Activated T-cell treated with anti-CD3 and anti-CD28 coated beads, Interleukin-2, amount 50 U/mL, for 72 hours (primary cell): ENCODE measurements at places on chromosomes 7 and 10.

DNA sequence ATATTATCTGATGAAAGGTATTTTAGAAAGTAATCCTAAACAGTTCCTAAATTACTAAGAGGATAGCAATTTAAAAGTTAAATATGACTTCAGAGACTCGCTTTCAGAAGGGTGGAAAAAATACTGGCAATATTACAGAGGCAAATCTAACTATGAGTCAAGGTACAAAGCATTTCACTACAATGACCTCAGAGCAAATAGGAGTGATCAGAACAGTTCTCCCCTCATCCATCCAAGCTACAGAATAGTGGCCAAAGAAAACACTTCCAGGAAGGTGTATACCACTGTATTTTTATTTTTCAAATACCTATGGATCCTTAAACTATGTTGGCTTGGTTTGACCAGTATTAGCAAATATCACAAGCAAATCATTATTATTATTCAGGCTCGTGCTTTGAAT, 112.8 kb upstream of the ODAD2 start:
- DNase-seq: no peak

DNA sequence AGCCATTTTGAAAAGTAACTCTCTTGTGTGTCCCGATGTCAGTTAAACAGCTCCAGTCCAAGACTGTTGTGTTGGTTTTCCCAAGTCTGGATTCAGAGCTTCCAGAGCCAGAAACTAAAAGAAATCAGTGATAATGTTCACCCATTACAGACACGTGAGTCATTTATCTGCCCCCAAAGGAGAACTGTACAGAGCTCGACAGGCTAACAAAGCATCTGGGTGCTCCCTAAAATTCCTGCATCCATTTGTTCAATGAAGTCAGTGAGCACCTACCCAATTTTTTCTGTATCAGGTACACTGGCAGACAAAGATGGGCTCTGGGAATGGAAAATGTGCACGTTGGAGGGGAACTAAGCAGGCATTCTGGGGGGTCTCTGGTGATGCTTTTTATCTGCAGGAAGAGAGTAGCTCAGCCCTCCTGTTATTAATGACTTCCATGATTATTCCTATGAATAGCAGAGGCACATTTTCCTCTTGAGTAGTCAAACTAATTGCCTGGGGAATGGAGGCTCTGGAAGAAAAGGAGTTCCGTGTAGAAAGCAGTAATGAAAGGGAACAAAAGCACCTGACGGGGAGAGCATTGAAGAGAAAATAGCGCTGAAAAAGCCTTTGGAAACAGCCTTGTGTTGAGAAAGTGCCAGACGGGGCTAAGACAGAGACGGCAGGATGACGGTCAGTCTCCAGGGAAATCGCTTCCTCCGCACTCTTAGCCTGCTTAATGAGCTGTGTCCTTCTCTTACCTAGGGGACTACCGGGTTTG, 75.3 kb downstream of the GAD2 start:
- no peak for DNase-seq

DNA sequence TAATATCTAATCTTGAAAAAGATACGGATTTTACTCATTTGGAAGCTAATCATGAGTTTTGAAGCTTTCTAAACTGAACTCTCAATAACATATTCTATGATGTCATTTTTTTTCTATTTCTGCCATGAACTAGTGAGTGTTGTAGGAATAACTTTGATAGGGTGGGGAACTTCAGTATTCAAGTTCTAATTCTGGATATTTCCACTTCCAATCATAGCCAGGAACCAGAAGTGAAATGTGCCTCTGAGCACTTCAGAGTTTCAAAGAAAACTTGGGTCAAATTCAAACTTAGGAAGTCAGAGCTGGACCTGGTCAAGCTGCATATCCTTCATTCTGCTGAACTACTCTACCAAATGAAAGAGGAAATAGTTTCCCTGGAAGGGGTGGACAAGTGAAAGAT, 847 bp downstream of the AGMO start:
- DNase-seq: no peak

- DNase-seq: no peak
Measured at GRCh38 chr10:21747809-21748208, 213.8 kb downstream of the MLLT10 start.

GRCh38 chr7:75944507-75944906, 29.6 kb downstream of the POR start:
- no peak for DNase-seq

- DNase-seq: no peak
Measured at GRCh38 chr10:30403494-30403893, 30.5 kb upstream of the MAP3K8 start.

DNA sequence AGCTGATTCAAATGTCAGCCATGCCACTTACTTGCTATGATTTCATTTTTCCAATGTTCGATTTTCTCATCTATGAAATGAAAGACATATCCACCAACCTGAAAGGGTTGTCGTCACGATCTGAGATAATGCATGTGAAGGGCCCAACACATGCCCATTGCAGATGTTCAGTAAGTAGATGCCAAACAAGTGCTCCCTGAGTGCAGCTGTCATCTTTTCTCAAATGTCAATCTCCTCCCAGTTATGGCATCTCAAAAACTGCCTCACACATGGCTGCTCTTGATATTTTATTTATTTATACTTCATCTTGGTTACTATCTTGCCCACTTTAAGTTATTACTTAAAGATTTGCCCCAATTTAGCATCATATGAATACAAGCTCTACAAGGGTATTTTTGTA, 16.8 kb downstream of the CPEB3 start:
- DNase-seq: no peak

- DNase-seq: no peak
Measured at GRCh38 chr10:75356484-75356883, 45.1 kb downstream of the ZNF503 start.

DNA sequence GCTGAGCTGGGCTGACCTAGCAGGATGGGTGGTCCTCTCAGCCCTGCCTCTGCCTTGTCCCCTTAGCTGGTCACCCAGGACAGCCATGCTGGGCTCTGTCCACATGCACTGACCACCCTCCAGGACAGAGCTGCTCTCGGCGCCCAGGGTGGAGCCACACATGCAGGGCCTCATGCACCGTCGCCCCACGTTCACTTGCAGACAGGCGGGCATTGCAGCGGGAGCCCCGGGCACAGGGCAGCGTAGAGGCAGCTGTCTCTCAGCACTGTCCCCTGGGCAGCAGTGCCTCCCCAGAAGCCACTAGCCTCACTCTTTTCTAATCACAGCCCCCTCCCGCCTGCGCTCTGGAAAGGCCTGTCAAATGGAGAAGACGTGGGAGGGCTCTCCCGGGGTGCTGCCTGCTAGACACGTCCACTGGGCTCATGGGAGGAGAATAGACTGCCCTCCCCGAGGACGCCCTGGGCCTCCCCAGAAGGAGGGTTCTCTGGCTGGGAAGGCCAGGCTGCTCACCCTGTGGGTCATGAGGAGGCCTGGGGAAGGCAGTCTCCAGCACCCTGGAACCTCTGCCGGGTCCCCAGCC, 37.4 kb downstream of the YKT6 start:
- no peak for DNase-seq

- no peak for DNase-seq
Measured at GRCh38 chr10:22607261-22607660, 107.1 kb downstream of the PIP4K2A start.

- DNase-seq: no peak
Measured at GRCh38 chr7:127231415-127231814, 21.3 kb downstream of the GRM8 start.

- no peak for DNase-seq
Measured at GRCh38 chr10:48494611-48495010, 110.3 kb downstream of the ARHGAP22 start.

- no peak for DNase-seq
Measured at GRCh38 chr7:124515106-124515830, 250.3 kb downstream of the GPR37 start.

DNA sequence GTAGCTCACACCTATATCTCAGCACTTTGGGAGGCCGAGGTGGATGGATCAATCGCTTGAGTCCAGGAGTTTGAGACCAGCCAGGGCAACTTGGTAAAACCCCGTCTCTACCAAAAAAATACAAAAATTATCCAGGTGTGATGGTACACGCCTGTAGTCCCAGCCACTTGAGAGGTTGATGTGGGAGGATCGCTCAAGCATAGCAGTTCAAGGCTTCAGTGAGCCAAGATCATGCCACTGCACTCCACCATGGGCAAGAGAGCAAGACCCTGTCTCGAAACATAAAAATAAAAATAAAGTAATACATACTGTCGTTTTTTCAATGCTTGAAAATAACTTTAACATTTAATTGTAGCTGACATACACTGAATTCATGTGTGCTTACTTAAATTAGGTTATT, 57.3 kb downstream of the REEP3 start:
- DNase-seq: no peak

- no peak for DNase-seq
Measured at GRCh38 chr10:133009218-133009950, 67.0 kb upstream of the CFAP46 start.

- no peak for DNase-seq
Measured at GRCh38 chr10:92150823-92151222, 140.1 kb downstream of the CPEB3 start.

- no peak for DNase-seq
Measured at GRCh38 chr7:99806839-99807478, 20.9 kb upstream of the CYP3A43 start.

DNA sequence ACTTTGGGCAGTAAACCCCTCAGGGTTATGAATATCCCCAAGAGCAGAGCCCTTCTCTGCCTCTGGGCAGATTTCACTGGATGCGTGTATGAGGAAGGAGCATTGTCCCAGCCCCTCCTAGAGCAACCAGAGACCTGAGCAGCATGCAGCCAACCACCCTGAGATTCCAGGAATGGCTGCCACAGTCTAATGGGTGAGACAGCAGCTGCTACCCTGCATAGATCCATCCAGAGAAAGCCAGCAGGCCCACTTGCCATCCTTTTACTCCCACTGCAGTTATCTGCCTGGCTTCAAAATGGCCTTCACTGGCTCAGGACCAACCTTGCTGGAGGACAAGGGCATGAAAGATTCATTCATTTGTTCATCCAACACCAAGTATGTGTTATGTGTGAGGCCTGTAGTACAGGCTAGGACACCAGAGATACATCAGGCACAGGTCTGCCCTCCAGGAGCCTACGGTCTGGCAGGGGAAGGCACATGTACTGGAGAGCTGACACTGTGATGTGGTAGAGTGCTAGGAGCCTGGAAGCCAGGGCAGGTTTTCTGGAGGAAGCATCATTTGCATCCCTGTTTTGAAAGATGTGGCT, 26.2 kb upstream of the C10orf105 start:
- DNase-seq: no peak

GRCh38 chr10:110176141-110177030, 31.0 kb upstream of the MXI1 start:
- DNase-seq: no peak

- no peak for DNase-seq
Measured at GRCh38 chr7:143172354-143172753, 10.9 kb upstream of the TAS2R39 start.

DNA sequence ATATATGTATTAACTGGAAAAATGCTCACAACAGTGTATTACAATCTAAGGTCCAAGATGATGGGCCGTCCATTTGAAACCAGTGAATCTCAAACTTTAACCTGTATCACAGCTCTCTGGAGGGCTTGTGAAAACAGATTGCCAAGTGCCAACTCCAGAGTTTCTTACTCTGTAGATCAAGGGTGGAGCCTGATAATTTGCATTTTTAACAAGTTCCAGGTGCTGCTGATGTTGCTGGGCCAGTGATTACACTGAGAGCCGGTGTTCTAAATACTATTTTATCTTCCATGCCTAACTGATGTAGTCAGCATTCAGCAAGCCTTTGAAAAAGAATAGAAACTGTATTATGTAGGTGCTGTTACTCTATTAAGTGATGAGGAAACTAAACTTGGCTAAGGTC, 269.9 kb upstream of the FERD3L start:
- no peak for DNase-seq

GRCh38 chr10:48957361-48958151, 17.9 kb upstream of the LRRC18 start:
- no peak for DNase-seq

GRCh38 chr10:52488606-52489485, 174.8 kb downstream of the DKK1 start:
- no peak for DNase-seq

GRCh38 chr7:100860702-100861615, 6.2 kb upstream of the TRIP6 start:
- DNase-seq: no peak

DNA sequence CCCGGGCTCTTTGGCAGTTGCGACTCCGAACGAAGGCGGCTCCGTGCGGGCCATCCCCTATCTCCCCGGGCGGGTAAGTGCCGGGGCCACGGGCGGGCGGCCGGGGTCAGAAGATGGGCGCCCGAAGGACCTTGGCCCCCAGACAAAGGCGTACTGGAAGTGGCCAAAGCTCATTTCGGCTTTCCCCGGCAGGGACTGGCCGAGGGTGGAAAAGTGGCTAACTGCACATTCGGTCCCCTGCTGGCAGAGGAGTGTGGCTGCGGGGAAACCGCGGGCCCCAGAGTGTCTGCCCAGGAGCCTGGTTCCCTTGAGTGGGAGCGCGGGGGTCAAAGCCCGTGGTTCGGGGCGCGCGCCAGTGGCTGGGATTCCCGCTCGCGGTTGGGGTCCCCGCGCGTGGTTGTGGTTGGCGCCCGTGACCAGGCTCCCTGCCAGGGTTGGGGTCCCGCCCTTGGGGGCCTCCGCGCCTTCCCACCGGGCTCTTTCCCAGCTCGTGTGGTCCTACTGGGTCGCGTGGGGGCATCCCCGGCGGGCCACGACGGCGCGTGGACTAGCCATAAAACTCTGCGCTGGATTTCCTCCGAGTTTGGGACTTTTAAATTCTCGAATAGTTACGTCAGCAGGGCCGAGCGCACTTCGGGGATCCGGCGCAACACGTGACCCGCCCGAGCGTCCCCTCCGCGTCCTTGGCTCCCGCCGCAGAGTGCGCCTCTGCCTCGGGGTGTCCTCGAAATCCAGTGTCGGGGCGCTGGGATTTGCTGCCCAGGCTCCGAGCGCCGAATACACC, 124.4 kb downstream of the TACC2 start:
- peak; percentile 5 for DNase-seq

- DNase-seq: peak; percentile 95
Measured at GRCh38 chr10:102064868-102065560, at the start of gene HPS6. TSS of gene HPS6 (plus strand) at chr10:102065349. CDS start at chr10:102065475, 126 bp downstream.

DNA sequence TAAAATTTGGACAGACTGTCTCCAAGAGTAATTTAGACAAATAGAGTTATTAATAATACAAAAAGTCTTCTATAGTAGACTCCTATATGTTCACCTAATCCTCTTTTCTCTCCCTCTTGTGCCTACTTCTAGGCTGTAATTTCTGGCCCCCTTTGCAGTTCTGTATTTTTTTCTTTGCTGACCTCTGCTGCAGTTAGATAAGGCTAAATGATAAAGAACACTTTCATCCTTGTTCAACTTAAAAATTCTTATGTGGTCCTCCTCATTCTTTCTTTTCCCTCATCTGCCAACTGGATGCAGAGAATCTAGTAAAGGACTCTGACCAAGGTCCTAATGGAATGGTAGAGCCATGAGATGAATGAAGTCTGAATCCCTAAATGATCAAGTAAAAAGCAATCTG, 20.1 kb downstream of the GLCCI1 start:
- no peak for DNase-seq

GRCh38 chr10:18658271-18659124, 733 bp upstream of the ARL5B start:
- DNase-seq: no peak

DNA sequence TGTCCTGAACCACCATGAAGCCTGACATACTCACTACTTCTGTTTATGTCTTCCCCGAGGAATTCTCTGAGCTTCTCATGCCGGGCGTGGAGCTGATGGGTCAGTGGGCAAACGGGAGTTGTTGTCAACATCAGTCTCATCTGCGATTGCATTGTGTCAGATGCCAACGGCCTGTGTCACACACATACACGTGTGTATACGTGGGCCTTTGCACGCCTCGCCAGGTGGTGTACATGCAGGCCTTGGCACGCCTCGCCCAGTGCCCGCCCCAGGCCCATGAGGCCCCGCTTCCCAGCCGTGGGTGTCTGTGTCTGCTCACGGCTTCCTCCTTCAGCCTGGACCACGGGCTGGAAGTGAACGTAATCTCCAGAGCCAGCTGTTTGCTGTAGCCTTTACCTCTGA, 7.5 kb upstream of the CSGALNACT2 start:
- peak; percentile 0 for DNase-seq
